ENCODE measurements at places on chromosomes 13 and 19.

DNA sequence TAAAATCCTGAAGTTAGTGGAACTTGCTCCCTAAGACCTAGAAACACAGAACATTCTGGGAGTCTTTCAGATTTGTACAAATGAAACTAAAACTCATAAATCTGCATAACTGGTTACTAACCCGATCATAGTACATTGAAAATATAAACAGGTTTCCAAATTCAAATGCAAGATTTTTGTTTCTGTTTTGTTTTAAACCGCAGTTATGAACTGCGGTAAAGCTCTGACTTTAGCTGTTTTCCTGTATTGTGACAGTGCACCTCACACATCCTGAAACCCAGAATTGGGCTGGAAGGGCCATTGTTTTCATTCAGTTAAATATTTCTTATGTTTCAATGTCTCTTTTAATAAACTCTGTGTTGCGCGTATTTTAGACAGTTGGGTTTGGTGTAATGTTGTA, 204.7 kb downstream of the SHISA2 start:
- DNase-seq: no peak

- DNase-seq: no peak
Measured at GRCh38 chr19:21587117-21587461, 81.7 kb downstream of the ZNF429 start.

DNA sequence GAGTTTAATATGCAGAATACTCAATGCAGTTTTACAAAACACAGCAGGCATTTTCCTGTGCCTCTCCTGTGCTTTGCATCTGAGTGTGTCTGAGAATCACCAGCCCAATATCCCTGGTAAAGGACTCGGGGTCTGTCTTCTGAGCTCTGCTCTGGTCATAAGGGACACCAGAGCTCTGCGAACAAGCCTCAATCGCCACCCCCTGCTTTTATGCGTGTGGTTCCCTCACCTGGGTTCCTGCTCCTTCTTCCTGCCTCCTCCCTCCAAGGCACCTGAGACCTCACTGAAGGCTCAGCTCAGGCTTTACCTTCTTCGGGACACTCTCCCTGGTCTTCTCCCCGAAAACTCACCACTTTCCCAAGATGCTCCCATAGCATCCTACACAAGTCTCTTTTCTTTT, 84.5 kb downstream of the EFNB2 start:
- DNase-seq: no peak

DNA sequence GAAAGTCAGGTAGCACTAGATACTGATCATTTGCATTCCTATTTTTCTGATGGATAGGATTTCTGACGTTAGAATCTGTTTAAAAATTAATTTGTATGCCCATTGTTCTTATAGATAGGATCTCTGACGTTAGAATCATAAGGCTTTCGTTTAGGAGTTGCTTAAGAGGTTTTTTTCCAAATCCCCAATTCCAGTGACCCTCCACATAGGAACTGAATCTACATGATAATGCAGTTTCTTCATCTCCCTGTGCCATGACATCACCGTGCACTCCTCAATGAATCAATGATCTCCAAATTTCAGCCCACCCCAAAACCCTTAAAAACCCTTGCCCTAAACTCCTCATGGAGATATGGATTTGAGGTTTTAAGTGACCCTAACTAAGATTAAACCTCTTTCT, 87.2 kb downstream of the RXFP2 start:
- no peak for DNase-seq

- peak; percentile 40 for DNase-seq
Measured at GRCh38 chr19:19531951-19532805, 3.5 kb downstream of the YJEFN3 start.

DNA sequence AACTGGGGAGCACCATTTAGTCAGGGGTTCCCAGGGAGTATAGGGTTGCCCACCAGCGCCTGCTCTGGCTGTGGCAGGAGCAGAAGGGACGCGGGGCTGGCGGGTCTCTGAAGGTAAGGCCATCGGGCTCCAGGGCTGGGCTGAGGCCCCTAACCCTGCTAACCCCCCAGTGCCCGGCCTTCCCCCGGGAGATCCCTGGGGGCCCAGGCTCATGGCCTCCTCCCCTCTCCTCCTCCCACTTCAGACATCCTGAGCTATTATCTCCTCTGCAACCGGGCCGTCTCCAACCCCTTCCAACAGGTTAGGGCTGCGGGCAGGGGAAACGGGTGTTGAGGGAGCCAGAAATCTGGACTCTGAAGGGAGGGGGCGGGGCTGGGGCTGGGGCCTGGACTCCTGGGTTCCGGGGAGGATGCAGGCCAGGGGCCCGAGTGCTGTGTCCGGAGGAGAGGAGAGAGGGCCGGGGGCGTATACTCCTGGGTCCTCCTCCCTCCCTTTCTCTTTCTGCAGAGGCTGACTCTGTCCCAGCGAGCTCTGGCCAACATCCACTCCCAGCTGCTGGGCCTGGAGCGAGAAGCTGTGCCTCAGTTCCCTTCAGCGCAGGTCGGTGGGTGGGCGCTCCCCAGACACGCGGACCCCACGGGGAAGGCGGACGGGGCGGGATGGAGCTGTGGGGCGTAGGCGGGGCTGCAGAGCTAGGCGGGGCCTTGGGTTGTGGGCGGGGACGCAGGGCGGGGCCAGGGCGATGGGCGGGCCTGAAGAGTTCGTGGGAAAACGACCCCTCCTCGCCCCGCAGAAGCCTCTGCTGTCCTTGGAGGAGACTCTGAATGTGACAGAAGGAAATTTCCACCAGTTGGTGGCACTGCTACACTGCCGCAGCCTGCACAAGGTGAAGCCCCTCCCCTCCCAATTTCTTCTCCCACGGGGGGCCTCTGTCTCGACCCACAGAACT, 15.3 kb downstream of the TTYH1 start:
- no peak for DNase-seq

GRCh38 chr13:60230593-60230992, 66.9 kb upstream of the DIAPH3 start:
- DNase-seq: no peak

DNA sequence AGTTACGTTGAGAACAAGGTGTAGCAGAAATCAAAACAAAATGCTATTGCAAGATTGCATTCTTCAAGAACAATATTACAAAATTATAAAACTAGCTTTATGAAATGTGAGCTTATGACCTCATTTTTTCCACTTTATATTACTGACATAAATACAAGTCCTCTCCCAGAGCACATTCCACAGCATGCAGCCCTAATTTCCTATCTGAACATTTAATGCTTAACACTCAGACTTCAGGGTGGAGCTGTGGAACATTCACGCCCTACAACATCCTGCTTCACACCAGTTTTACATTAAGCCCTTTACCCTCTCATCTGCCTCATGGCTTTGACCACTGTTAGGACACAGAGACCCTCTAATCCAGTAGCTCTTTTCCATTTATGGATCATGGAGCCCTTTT, 65.5 kb downstream of the EPSTI1 start:
- DNase-seq: no peak

DNA sequence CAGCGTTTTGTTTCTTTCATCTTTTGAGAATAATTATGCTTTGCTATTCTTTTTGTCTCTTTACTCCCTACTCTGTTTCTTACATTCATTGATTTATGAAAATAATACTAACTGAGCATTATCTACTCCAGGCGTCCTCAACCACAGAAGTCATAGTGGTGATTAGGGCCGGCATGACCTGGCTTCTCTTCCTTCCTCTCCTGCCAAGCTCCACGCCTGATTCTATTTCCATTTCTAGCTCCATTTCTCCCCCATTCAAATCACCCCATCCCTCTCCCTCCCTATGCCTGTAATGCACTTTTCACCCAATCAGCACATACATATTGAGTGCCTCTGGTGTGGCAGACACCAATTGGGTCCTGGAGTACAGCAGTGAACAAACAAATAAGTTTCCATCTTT, 183.2 kb upstream of the GPR12 start:
- no peak for DNase-seq

GRCh38 chr19:2474232-2475017, 1.5 kb upstream of the GADD45B start:
- peak; percentile 61 for DNase-seq

- no peak for DNase-seq
Measured at GRCh38 chr13:99871249-99871898, 100.2 kb downstream of the ZIC5 start.

DNA sequence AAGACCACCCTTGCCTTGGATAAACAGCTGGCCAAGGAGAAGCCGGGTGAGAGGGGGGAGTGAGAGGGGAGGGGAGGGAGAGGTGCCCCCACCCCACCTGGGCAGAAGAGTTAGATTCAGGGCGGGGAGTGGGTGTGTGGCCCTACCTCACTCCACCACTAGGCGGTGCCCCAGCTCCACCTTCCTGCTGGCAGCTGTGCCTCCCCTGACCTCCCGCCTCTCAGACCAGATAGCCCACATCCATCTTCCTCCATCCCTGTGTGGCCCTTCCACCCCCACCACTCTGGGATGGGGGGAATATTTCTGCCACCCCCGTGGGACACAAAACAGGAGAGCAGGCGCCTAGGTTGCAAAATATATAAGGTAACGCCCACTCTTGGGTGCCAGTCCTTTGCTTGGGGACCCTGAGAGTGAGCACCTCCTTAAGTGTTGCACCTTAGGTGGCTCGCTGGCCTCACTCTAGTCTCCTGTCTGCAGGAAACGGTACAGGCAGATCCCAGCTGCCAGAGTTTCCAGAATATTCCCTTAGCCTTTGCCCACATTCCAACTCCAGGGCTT, 13.8 kb upstream of the EHD2 start:
- DNase-seq: peak; percentile 40

DNA sequence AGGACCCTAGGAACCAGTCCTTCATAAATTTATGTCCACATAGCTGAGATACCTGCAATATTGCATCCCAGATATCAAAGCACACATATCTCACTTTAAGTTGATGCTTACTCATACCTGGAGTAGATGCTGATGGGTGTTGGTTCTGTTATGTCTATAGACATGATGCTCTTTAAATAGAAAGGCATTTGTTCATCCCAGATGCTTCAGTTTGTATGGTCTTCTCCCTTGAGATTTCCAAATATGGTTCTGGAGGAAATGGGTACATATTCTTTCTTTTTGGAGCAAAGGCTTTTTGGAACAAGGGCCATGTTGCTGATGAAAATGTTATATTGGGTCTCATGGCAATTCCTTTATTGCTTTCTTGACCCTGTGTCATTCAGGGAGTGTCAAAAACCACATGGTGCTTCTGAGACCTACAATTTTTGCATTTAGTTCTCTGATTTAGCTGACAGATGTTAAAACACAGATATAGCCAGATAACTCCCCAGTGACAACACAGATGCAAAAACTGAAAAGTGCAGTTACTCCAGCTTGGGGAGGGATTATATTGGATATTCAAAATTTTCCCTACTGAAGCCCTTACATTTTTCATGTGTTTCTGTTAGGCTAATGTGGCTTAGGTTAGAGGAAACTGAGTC, 211.4 kb downstream of the KCNRG start:
- DNase-seq: no peak

GRCh38 chr19:7393459-7393858, 44.7 kb downstream of the ARHGEF18 start:
- DNase-seq: no peak

GRCh38 chr13:88857256-88857655, 1186.1 kb downstream of the SLITRK5 start:
- DNase-seq: no peak

- peak; percentile 61 for DNase-seq
Measured at GRCh38 chr19:4139614-4140236, 13.7 kb upstream of the CREB3L3 start.

GRCh38 chr13:42924344-42924743, 67.7 kb downstream of the EPSTI1 start:
- DNase-seq: no peak

DNA sequence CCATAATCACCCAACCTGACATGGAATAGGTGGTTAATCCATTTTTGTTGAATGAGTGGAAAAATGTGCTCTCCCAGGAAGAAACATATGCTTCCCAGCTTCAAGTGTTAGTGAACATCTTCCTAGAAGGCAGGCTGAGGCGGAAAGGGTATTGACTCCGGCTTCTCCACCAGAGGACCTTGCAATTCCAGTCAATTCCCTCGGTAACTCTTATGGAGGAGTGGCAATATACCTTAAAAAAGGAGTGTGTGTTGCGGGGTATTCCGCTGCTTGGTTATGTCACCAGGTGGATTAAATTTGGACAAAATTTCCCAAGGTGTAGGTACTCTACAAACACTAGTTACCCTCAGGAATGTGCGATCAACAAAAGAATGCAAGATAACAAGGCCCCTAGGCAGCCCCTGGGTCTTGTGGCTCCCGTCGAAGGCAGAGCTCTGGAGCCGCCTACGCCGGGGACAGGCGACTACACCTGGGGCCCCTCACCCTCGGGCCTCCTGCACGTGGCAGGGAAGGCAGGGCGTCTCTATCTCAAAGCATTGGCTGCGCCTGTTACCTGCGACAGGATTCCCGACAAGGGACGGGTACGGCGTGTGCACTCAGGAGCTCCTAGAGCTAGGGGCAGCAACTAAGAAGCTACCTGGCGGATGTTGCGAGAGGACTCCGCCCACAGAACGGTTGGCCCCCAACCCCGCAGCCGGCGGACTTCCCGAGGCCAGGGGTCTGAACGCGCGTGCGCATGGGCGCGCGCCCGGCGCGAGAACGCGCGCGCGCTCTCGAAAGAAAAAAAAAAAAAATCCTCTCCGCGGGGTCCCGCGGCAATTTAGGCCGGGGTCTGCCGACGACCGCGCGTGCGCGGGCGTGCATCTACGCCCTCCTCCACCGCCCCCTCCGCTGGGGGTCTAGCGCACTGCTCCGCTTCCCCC, at the start of gene WDR87:
Gene WDR87, minus strand, starts transcription at position 649 of the 923 bp plus-strand sequence. CDS start 8,355 bp downstream, outside the sequence.
- DNase-seq: no peak

DNA sequence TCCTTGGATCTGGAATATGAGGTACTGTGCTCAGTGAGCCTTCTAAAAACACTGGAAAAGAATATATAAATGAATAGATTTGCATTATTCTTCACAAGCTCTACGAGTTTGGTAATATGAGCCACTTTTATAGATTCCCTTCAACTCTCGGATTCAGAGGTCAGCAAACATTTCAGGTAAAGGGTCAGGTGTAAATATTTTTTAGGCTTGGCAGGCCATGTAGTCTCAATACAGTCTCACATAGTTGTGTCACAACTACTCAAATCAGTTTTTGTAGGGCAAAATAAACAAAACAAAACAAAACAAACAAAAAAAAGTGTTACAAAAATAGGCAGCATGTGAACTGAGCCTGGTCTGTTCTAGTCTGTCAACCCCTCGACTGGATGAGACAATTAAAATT, 57.4 kb downstream of the PSPC1 start:
- DNase-seq: no peak

DNA sequence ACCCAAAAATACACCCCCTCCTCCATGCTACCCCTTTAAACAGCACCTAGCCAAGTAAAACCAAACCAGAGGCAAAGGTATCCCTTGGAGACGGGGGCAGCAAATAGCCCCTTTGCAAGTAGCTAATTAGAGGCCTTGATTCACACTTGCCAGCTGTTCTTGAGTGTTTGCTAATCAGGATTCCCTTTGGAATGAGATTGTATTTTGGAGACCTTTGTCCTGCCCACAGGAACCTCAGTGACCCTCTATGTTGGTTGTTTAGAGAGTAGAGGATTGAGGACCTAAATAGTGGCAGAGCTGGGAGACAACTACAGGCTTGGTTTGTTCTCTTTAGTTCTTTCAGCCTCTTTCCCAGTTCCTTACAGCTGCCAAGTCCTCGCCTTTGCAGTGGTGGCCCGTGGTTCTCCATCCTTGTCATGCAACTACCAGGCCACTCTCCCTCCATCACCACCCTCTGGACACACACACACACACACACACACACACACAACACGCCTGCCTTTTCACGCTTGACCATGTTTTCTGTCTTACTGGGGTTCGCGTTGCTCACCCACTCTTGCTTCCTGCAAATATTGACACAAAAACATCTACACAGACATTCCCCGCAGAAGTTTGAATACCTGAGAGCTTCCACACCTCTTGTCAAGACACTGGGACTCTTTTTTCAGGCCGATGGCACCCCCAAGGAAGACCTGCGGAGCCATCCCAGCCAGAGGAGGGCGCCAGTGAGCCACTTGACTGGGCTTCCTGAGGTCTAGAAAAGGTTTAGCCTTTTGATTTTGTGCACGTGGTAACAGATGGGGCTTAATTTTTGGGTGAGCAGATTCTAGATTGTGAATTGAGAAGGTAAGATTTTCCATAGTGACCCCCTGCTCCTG, 80.0 kb upstream of the GPR183 start:
- peak; percentile 76 for DNase-seq
